ENCODE measurements at places on chromosomes 4 and X.

DNA sequence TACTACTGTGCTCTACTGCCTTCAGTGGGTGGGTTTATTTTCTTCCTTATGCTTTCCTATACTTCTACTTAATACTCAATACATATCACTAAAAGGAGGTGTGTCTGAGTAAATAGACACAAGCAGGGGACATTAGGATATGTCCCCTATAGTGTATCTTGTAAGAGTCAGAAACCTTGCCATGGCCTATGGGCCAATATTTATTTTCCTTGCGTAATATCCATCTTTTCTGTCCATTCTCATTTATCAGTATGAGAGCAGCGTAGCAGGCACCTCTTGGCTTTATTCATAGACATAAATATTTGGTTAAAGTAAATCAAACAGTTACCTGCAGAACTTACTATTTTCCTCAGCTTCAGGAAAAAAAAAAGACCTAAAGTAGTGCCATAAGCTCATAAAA, 46.6 kb upstream of the PHF8 start:
- DNase-seq: no peak

- no peak for DNase-seq
Measured at GRCh38 chrX:136819031-136819703, 38.4 kb upstream of the ARHGEF6 start.

DNA sequence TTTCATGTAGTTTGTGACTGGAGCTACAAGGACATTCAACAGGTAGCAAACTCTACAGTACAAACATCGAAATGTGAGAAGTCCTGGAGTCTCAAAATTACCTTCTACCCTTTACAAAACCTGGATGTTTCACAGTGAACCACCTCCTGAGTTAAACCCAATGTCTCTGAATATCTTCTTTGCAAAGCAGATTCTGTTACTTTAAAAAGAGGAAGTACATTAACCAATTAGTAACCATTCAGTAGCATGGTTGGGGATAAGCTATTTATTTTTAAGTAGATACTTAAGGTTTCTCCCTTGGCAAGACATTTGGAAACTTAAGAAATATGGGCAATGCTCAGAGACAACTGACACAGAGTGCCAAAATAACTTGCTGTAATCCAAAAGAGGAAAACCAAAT, 371.9 kb upstream of the NWD2 start:
- DNase-seq: no peak

- DNase-seq: no peak
Measured at GRCh38 chr4:6873291-6873690, 36.3 kb upstream of the TBC1D14 start.

GRCh38 chr4:24241511-24241910, 342.8 kb downstream of the DHX15 start:
- DNase-seq: no peak

DNA sequence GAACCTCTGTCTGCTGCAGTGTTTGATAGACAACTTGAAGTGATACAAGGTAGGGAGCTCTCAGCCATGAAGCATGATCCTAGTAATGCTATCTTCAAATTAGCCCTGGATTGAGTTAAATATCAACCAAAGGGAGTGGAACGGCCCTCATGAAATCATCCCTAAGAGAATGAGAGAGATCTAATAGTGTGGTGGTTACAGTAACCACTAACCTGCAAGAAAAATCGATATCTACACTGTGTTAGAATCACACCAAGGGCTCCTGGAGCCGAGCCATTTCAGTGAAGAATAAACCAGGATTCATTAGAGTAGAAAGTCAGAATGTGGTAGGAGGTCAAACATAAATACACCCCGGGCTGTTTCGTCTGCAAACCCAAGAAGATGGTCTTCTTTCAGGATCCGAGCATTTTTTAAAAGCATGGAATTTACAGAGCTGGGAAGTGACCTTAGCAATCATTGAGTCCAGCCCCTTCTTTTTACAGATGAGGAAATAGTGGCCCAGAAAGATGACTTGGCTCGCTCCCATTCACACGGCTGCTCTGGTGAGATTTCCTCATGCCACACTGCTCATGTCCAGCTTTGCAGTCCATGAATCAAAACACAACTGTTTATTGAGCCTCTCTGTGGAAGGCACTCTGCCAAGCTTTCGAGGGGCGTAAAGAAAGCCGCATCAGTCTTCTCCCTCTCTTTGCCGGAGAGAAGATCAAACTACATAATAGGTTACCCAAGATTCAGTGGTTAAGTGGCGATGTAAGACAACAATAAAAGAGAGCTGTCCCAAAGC, 5.5 kb upstream of the DCTD start:
- DNase-seq: no peak

DNA sequence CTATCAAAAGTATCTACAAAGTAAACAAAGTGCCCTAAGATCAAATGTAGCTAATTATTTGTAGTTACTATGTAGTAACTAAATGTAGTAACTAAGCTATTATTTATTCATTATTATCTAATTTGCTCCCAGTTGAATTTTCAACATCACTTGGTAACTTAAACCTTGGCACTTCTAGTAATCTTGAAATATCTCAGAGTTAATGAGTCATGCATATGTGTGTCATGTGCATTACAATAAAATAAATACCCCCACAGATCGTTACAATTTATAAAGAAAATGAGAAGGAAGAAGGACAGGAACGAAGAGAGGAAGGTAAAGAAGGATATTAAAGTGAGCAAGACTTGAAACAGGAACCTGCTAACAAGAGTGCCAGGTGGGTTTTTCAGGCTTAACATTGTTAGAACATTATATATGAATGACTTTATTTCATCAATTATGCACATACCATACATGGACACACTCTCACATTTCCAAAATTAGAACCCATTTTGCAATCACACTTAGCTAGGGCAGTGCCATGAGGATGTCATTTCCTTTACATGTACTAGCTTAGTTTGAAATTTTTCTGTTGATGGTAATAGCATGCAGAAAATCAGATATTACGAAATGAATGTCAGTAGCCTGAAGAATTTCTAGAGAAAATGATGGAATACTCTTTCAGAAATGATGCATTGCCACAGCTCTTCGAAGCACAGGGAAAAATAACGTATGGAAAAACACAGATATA, 1670.4 kb upstream of the AGA start:
- DNase-seq: no peak

DNA sequence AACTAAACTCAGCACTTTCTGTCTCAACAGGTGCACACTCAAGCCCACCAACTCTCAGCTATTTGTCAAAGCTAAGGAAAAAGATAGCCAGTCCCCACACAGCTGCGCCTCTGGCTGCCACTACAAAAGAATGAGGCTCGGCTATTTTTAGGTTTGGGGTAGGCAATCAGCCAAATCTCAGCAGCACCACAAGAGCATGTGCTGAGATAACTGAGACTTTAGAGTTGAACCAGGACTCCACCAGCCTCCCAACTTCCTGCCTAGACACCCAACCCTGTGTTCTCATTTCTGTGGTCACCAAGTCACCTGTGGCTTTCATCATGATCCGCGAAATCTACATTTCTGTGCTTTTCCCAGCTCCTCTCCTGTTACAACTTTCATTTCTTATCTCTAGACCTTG, 28.0 kb downstream of the DMD start:
- DNase-seq: no peak

DNA sequence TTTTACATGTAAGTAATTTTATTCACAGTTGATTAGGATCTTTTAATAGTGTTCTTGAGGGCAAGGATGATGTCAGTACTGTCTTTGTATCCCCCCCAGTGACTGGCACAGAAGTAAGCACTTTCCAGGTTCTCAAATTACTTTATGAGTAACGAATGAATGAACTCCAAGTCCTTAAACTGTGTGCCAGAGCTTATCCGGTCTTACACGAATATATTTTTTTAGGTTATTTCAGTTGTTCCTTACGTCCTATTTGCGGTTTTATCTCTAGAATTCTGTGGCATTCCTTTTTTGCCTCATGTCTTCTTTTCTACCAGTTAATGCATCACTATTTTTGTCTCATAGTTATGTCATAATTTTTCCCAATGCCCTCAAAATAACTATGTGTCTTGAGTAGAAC, 106.9 kb upstream of the MID1IP1 start:
- DNase-seq: no peak

DNA sequence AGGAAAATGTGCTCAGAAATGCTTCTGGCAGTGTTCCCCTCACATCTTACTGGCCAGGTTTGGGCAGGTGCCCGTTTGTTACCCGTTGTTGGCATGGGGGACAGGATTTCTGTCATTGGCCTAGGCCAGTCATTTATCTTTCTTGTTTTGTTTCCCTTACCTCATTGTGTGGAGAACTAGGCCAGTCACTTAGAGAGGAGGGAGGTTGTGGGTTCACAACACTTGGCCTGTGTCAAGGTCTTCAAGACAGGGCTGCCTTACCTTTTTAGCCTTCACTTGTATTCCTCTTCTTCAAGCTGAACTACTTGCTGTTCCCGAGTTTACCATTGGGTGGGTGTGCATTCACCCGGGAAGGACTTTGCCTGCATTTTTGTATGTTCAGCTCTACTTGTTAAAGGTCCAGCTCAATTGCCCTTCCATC, 17.7 kb downstream of the SNX25 start:
- DNase-seq: no peak

DNA sequence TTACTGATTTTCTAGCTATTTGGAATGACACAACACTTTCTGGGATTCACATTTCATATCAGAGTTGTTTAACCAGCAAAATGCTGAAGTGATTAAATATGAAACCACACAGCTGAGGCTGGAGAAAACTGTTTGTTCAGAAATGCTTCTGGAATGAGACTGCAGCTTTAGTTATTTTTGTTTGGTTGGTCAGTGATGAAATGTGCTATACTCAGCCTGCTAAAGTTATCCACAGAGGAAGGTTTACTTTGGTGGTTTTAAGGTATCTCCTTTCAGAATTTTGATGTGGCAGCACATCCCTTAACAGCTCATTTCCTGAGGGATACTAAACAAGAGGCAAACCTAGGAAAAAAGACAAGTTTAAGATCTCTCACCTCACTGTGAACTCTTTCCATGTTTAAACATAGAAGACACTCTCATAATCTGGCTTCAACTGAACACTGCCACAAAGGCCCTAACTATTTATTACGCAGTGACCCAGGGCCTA, 106.6 kb upstream of the PDE5A start:
- DNase-seq: no peak

GRCh38 chrX:153649178-153649914, 2.3 kb downstream of the DUSP9 start:
- DNase-seq: no peak

- DNase-seq: no peak
Measured at GRCh38 chr4:158530381-158530780, 8.7 kb downstream of the RXFP1 start.

GRCh38 chr4:102268355-102268754, 76.9 kb downstream of the SLC39A8 start:
- DNase-seq: no peak

DNA sequence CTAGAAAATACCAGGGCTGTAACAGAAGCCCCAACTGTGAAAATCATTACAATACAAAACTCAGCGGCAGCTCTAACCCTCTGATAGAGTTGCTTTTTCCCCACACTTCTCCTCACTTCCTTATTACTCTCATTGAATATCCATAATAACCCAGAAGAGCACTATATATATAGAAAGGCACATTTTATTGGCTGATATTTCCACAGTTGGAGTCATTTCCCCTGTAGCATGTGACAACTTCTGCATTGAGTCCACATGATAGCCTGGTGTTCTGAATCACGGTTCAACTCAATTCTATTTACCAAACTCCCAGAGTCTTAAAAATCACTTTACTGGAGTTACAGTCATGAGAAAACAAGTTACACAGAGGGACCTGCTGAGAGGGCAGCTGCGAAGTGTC, 46.6 kb upstream of the NWD2 start:
- DNase-seq: no peak

DNA sequence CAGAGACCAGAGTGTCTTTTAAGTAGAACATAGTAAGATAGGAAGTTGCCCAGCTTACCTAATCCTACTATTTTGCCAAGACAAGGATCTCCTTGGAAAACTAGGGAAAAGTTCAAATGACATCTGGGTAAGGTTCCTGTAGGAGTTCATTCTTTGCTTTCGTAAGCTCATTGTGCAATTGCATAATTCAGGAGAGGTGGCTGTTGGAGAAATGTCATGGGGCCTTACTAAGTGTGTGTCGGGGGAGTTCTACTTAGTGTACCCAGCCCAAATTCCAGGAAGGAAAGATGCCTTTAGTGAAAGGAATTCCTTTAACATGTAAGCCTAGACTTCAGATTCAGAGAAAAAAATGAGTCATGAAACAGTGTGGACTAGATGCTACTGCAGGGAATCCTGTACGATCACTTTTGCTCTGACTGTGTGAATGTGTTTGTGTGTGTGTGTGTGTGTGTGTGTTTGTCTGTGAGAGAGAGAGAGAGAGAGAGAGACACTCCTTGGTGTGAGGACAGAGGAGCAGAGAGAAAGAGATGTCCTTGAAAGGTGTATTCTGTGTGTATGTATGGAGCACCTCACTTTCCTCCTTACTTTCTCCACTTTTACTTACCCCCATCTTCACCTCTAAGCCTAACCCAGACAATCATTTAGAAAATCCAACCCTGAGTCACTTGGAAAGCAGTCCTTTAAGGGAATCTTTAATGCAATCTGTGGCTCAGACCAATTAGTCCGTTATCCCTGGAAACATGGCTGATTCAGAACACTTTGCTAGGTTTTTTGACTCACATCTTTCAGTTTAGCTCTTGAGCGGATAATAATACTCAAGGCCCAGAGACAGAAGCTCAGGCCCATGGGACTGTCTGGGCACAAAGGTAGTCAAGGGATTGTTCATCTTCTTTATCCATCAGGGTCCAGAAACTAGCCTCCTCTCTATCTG, 114.5 kb upstream of the ACSL4 start:
- DNase-seq: no peak

GRCh38 chrX:9873952-9874351, 87.7 kb downstream of the SHROOM2 start:
- no peak for DNase-seq

DNA sequence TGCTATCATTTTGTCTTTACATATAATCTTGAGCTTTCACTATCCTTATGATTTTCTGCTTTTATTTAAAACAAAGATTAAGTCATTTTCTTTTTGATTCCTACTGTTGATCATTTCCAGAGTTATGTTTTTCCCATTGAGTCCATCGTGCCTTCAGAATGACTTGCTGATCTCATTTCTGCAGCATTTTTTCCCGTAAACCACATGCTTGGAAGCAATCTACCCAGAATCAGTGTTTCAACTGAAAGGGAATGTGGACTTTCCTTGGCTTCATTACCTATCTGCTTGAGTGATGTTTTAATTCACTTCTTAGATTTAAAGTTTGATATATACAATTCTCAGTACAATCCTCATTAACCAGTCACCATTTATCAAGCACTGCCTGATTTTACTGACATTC, 192.4 kb upstream of the FSTL5 start:
- no peak for DNase-seq

DNA sequence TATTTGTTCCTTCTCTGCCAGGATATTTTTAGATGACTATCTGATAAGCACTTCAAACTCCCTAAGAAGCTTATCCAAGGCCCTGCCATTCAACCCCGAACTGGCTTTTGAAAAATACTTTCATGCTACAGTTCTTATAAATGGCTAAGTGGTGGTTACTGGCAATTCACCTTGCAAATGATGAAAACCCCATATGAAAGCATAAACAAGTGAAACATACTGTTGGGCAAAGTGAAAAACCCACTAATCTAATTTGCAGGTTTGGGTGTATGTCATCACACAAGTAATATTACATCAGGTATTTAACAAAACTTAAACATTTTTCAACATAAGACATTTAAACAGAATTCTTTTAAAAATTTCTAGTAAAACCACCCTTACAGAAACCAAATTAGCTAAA, 31.1 kb downstream of the TAPT1 start:
- no peak for DNase-seq

Data from natural killer cell (primary cell).